ENCODE measurements at places on chromosomes 2 and 18. TPM values are rescaled to one million over a fixed set of nuclear protein-coding genes. Genes with fewer than 3 reads are reported as not detected.

- DNase-seq = no peak
These were observed 115.3 kb upstream of the TANK start for GRCh38 chr2:161044921-161045320.

- peak; percentile 1 for DNase-seq
These were observed 198.7 kb downstream of the MYCN start for GRCh38 chr2:16138811-16139662.

ACKR3 gene
- total RNA-seq = 2.4 TPM

FIGN gene
- total RNA-seq = 6.0 TPM

DNA sequence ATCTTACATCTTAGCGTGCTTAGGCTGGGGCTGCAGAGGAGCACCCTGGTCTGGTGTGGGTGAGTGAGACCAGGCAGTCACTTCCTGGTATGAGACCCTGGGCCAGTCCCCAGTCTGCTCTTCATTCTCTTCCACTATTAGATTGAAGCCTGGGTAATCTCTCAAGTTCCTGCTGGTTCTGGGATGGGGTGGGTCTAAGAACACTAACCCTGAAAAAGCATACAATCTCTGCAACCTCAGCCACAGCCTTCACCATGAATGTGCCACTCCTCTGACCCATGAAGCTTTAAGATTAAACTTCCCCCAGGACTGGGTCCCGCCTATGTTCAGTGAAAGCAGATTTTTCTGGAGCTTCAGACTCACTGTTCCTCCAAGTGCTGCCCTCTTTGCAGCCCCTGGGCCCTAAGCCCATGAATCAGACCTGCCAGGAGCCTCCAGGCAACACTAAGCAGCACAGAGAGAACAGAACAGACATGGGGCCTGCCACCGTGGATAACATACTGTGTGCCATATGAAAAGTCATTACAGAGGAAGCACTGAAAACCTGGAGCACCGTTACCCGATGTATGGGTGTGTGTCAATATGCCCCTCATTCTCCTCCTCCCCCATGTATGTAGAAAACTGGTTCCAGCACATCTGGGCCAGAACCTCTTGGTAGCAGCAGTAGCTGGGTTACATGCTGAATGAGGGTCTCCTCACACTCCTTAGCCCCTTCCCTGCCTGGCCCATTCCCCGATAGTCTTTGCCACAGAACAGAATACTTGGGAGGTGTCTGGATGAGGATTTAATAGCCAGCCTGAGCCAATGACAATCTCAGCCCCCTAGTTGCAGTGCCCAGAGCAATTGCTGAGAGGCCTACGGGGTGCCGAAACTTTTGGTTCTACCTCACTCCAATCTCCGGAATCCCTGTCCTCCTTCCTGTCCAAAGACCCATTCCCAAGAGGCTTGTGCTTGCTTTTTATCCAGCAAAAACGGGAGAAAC lies 2.7 kb upstream of the SIX2 start:
- DNase-seq = no peak

GRCh38 chr2:28617502-28618184 lies 121.8 kb downstream of the PLB1 start:
- no peak for DNase-seq

IL37 gene
- not detected for total RNA-seq

DNA sequence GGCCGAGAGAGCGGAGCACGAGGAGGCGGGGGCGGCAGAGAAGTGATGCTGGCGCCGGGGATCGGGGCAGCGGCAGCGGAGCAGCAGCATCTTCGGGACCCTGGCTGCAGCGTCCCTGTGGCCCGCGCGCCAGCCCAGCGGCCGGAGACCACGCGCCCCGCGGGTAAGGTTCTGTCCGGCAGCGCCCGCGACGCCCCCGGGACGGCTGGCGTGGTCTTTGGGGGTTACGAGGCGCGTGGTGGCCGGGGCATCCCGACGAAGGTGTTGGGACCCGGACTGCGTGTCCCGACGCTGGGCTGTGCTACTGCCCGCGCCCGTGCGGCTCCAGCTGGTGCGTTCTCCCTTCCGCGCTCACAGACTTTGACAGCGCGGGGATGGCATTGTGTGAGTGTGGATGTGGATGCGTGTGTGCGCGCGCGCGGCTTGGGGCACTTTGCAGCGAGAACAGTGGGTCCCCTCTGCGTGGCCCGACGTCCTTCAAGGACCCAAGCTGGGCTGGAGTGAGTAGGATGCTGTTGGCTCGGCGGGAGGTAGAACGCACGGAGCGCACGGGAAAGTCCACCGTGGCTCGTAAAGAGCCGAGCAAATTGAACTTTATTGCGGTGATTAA lies 405.0 kb downstream of the XIRP2 start:
- DNase-seq = no peak

DNA sequence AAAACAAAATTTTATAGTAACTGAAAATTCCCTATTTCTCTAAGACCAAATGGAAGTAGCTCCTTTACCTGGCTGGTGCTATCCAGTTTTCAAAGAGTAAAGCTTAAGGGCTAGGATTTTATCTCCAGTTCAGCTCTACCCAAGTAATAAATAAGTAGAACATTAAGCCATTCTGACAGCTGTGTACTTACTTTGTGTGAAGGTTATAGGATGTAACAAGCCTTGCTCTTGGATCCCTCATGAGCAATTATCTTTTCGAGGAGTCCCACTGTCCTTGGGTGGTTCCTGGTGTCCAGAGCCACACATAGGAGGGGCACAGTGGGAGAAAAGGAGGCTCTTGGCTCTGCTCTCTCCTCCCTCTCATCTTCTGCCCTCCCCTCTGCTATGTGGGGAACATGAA lies 45.5 kb downstream of the KIF5C start:
- DNase-seq = no peak

GPR55 gene
- total RNA-seq = not detected

GRCh38 chr2:54360055-54360792 lies 95.9 kb upstream of the SPTBN1 start:
- no peak for DNase-seq

GRCh38 chr2:50781646-50782045 lies 250.3 kb downstream of the NRXN1 start:
- no peak for DNase-seq

CHRND gene
- total RNA-seq = not detected

- no peak for DNase-seq
These were observed 345.0 kb upstream of the LRRTM4 start for GRCh38 chr2:77867146-77867545.

DNA sequence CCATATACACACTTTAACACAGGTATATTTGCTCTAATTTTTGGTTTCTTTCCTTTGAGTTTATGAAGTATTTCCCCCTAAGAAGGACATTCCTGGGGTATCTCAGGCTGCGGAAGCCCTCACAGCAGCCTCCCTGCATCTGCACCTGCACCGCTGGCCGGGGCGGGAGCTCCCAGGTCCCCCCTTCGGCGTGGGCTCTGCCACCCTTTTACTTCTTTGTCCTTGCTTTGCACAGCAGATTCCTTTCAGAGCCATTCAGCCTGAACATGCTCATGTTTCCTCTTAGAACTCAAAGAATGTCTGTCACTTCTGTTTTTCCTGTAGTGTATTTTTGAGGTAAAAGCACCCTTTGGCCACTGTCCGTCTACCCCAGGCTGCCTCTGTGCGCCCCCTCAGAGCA lies 146.5 kb downstream of the SNTG2 start:
- no peak for DNase-seq

DNA sequence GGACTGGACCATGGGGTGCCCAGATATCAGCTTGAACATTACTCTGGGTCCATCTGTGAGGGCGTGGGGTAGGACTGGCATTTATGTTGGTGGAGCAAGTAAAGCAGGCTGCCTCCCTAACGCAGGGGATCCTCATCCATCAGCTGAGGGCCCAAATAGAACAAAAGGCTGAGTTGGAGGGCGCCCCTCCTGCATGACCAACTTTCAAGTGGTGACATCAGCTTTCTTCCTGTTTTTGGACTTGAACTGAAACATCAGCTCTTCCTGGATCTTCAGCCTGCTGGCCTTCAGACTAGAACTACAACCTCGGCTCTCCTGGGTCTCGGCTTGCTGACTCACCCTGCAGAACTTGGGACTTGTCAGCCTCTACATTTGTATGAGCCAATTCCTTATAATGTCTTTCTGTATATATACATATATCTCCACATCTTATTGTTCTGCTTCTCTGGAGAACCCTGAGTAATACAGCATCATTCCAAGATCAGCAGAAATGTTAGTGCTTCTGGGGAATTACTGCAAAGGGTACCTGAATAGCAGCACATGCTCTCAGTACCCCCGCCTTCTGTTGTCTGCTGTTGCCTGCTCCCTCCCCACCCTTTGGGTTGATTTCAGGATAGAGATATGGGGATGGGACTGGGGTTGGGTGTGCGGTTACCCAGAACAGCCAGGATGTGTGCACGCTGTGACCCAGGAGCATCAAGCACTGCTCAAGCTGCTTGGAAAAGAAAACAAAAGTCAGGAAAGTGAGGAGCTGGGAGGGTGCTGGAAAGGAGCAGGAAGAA lies 20.0 kb downstream of the TMEM127 start:
- DNase-seq = no peak

DNA sequence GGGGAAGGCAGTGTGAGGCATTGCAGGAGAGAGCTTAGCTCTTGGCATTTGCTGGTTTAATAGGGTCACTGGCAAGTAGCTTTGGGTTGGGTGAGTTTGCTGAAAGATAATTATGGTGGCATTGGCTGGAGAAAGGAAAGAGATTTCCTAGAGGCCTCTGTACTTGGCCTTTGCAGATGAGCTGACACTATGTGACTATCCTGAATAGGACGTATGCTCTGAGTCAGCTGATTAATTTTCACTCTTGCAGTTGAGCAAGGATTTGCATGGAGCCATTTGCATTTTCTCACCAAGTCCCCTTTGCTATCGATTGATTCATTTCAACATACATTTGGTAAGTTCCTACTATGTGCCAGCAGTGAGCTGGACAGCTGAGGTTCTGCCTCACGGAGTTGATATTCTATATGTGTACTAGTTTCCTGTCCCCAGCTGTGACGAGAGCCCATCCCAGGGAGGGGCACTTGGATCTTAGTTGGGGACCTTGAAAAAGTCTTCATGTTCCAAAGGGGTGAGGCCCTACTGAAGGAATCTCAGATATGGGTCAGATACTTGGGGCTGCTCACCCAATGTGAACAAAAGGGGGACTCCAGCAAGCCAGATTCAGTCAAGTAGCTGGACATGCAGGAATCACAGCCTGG lies 245.7 kb downstream of the LOXHD1 start:
- no peak for DNase-seq

SERPINB10 gene
- total RNA-seq = not detected

GRCh38 chr2:176407706-176408105 lies 138.5 kb downstream of the MTX2 start:
- DNase-seq = no peak

- no peak for DNase-seq
These were observed 640.2 kb upstream of the SLC39A10 start for GRCh38 chr2:195016841-195017240.

DNA sequence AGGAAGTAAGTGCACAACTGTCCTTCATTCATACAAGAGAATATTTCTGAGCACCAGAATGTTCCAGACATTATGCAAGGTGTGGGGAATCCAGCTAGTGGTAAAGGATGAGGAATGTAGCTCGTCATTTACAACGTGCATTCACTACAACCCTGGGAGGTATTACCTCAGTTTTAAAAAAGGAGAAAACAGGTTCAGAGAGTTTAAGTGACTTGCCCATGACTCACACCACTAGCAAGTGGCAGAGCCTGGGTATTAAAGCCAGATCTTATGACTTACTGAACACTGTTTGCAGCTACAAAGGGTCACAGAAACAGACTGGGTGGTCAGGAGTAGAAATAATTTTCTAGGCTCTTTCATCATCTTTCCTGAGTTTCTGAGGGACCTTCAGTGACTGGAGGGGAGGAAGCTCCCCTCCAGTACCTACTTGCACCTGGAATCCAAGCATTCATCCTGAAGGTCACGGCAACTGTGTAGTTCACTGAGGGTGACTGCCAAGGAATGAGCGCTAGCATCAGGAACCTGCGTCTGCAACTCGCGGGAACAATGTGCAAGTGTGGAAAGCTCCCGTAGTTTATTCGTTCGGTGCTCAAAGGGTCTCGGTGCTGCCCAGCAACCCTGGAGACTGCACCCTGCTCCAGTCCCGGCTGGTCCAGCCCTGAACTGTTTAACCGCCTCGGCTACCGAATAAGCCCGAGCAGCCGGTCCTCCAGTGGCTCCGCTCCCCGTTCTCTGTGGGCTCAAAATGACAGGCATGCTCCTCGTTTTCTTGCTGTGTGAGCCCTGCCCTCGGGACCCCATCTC lies 647 bp downstream of the CCDC121 start:
- no peak for DNase-seq

DNA sequence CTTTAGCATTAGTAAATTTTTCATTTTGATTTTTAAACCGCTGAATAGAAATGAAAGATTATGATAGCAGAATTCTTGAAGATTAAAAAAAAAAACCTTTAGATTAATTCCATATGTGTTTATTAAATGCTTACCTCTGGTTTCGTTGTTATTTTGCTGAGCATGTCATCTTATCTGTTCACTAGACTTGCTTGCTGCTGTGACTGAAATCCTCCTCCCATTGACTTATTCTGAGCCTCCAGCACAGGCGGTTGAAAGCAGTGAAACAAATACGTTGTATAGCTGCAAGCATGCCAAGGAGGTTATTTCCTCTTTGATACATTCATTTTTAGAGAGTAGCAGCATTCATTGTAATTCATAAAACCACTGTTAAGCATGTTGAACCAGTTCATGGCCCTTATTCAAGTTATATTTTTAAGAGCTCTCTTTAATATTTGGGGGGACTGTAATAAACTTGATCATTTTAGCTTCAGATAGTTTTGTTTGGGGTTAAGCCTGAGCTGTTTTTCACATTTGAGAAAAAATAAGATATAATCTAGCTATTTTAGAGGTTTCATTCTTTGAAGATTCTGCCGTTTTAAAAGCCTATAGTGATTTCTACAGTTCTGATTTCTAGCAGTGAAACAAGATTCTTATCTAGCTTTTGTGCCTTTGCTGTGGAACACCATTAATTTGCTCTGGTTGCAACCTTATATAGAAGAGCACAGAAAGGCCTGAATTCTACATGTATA lies at the start of gene HTR2B:
HTR2B (minus strand) TSS at position 205 of the 731 bp plus-strand sequence. CDS start 1,278 bp downstream, outside the sequence.
- DNase-seq = no peak

GALNT1 gene
- 34.8 TPM for total RNA-seq

ZNF892 gene
- total RNA-seq = 1.3 TPM

ZDBF2 gene
- 4.5 TPM for total RNA-seq

DNA sequence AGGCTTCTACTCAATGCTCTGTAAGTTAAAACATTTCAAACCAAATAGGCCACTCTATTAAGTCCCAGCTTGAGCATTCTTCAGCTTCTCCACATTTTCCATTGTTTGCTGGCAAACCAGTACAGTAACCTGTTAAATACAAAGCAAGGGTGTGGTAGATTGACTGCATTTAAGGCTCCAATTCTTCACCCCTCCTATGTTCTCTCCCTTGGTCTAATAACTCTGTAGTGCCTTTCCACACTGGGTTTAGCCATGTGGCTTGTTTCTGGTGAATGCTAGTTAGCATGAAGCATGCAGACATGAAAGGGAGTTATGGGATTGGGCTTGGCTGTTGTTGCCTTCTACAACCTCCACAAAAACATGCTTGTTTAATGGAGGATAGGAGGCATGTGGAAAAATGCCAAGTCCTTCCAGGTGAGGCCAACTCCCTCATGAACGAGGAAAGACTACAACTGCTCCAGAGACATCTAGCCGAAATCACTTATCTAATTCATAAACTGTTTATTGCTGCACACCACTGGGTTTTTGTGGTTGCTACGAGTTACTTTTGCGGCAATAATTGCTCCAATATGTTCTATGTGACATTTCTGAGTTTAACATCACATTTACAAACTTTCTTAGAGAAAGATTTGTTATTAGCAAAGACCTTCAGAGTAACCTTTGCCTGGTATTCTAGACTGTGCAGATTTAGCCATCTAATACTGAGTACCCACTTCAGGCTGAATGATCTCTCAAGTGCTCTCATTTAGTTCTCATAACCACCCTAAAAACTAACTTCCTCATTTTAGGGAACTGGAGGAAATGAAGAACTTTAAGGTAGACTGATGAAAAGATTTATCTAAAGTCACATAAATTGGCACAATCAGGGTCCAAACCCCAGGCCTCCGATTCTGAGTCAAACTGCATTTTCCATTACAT lies 104.0 kb downstream of the SMAD2 start:
- DNase-seq = no peak
